ENCODE measurements at places on chromosomes 7 and 10. TPM values are rescaled to one million over a fixed set of nuclear protein-coding genes. Genes with fewer than 3 reads are reported as not detected.

- DNase-seq: no peak
These were observed 135.2 kb downstream of the INHBA start for GRCh38 chr7:41567731-41568114.

DNA sequence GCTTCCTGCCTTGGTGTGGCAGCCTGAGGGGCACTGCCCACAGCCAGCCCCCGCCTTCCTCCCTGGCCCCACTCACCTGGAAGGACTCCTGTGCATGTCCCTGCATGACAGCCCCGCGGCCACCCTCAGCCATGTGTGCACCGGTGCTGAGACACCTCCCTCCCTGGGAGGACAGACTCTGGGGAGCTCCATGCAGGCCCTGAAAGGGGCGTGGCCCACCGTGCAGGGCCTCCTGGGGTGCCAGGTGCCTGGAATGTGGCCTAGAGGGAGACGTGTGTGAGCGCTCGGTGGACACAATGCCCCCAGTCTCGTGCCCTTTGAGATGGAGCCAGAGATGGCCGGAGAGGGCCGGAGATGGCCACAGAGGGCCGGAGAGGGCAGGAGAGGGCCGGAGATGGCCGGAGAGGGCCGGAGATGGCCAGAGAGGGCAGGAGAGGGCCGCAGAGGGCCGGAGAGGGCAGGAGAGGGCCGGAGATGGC lies 59.1 kb upstream of the PPP2R2D start:
- DNase-seq: peak; percentile 39

DNA sequence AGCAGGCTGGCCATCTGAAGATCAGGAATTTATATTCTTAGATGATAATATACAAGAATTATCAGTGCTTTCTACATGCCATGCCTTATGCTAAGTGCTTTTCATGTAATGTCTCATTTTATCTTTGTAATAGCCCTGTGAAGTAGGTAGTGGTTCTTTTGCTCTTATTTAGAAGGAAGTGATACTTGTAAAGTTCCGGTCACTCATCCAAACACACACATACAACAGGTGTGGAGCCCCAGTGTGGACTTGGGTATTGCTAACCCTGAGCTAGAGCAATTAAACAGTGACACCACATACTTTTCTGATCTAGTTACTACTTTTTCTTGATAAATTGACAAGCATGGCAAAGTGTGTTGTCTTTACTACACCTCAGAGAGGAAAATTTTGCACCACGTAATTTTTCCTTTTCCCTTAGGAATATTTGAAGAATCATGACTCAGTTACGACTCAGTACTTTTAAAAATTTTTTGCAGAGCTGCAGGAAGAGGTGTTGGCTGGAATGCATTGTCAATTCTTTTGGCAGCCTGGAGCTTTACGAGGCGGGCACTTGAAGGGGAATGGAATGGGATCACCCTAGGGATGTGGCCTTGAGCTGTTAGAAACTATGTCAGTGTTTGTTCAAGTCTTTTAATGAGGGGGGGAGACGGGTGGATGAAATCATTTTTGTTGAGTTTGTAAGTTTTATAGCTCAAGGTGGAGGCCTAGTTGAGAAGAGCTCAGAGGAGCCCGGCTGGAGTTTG lies 212.5 kb upstream of the CELF2 start:
- DNase-seq: no peak

GRCh38 chr7:144818511-144818910 lies 17.3 kb downstream of the TPK1 start:
- DNase-seq: no peak

DNA sequence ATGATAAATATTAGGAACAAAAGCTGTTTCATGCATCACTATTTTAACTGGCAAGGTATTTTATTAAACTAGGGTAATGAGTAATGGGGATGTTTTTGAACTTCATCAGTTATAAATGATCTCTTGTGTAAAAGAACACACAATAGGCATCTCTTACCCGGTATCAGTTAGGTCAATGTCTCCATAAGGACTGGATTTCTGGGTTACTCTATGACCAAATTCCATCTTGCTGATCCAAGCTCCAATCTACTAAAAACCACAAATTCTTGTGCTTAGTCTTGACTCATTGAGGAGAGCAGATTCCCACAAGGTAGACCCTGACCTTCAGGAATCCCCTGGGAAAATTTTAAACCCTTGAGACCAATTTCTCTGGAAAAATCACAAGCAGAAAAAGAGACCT lies 1167.7 kb downstream of the XPNPEP1 start:
- DNase-seq: no peak

DNA sequence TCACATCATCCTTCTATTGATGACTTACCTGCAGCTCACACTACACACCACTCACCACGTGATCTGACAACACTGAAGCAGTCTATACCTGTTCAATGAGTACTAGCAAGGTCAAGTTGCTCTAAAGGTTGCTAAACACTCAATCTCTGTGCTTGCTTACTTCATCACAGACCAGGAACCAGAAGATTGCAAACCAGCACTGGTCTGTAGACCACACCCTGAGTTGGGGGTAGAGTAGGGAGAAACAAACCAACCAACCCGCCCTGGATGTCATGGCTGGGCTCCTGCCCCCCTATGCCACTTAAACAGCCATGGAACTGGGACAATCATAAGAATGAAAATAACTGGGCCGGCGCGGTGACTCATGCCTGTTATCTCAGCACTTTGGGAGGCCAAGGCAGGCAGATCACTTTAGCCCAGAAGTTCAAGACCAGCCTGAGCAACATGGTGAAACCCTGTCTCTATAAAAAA lies 19.6 kb downstream of the DLG5 start:
- no peak for DNase-seq

DNA sequence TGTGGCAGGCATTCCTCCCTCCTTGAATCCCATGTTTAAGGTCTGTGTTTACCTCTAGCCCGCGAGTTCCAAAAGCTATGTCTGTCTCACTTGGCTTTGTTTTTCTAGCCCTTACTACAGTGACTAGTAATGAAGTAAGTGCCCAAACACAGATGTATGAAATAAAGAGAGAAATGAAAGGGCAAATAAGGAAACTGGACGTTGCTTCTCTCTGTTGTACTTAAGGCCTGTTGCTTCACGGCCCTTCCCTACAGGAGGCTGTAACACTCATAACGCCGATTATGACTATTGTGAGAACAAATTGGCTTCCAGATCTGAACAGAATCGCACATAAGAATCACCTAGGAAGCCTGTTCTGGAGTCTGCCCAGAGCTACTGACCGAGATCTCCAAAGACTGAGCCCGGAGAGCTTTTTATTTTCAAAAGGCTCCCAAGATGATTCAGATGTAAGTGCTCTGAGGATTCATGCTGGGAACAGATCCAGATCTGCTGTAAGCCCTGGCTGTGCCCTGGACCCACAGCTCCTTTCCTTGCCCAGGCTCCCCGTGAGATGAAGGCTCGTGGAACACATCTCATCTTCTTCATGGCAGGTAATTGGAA lies 432.6 kb downstream of the SDK1 start:
- no peak for DNase-seq

- DNase-seq: no peak
These were observed 182.8 kb upstream of the CHRM2 start for GRCh38 chr7:136685501-136686173.

GRCh38 chr7:106793015-106793975 lies 71.8 kb upstream of the PIK3CG start:
- DNase-seq: no peak

DNA sequence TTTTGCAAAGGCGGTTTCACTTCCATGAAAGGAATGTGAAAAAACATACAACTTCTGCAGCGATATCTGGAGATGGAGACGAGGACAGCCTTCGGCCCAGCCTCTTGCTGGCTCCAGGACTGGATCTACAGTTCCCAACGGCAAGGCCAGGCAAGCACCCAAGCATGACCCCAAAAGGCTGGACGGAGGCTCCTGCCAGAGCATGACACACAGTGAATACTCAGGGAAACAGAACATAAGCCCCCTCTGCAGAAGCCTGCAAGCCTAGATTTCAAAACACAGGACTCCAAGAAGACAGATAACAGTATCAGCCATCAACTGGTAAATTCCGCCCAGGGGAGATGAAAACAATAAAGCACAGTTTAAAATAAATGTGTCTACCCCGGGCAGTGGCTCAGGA lies 3.3 kb upstream of the LRRC27 start:
- no peak for DNase-seq

DNA sequence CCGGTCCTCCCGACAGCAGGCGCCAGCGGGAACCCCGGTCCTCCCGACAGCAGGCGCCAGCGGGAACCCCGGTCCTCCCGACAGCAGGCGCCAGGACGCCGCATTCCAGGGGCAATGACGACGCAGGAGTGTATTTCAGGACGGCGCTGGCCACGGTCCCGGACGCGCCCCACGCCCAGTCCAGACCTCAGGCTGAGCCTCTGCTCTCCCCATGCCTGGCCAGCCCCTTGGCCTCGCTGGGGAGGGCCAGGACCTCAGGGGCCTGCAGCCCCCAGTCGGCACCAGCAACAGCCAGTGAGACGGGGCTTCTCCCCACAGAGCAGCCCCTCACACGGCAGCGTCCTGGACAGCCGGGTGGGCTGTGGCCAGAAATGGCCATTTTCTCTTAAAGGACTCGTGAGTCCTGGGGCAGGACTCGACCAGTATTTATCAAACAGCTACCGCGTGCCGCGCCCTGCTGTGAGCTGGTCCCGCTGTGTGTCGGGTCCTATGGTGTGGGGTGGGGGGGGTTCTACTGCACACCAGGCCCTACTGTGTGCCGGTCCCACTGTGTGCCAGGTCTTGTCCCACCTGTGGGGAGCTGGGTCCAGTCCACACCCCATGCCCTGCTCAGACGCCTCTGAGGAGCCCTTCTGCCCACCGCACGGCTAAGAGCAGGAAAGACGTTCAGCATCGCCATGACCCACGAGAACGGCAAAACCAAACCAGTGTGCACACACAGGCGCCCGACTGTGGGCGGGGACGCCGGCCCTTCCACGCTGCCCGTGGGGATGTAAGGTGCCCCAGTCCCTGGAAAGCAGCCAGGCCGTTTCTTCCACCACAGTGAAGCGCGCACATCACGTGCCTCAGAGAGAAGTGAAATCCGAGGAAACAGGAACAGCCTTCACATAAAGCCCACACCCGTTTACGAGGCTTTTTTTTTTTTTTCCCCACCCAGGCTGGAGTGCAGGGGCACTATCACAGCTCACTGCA lies 33.3 kb downstream of the GET4 start:
- no peak for DNase-seq

DNA sequence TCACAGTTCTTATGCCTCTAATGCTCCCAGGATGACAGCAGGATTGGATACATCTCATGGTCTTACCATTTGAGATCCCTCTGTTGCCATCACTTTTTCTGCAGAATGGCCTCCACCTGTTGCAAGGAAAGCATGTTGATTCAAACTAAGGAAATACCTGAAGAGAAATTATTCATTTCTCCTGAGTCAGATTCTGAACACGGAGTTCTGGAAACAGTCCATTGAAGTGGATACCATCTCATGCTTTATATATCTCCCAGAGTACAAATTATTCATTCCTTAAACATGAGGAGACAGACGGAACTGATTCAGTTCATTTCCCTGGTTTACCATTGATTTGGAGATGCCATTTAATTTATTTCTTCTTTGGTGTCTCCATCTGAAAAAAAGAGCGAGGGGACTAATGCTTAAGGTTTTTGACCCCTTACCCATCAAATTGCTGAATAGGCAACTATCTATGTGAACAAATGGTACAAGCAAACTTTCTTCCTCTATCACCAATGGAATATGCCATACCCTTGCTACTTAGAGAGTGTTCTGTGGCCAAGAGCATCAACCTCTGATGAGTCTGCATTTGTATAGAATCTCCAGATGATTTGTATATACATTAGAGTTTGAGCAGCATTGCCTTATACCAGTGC lies 305.0 kb upstream of the LRGUK start:
- DNase-seq: no peak

DNA sequence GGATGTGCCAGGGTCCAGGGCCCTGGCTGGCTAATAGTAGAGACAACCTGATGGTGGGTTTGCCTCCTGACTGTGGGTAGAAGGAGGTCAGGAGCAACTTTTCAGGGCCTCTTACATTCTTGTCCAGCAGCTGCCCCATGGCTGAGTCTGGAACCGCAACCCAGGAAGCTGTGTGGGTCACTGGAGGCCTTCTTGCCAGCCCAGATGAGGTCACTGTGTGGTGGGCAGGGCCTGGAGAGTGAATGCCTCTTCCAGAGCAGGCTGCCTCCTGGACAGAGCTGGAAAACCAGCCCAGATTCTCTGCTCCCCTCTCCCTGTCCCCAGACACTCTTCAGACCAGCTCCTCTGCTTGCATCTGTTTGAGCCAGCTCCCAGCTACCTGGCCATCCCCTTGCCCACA lies 43.5 kb upstream of the LEP start:
- DNase-seq: no peak

DNA sequence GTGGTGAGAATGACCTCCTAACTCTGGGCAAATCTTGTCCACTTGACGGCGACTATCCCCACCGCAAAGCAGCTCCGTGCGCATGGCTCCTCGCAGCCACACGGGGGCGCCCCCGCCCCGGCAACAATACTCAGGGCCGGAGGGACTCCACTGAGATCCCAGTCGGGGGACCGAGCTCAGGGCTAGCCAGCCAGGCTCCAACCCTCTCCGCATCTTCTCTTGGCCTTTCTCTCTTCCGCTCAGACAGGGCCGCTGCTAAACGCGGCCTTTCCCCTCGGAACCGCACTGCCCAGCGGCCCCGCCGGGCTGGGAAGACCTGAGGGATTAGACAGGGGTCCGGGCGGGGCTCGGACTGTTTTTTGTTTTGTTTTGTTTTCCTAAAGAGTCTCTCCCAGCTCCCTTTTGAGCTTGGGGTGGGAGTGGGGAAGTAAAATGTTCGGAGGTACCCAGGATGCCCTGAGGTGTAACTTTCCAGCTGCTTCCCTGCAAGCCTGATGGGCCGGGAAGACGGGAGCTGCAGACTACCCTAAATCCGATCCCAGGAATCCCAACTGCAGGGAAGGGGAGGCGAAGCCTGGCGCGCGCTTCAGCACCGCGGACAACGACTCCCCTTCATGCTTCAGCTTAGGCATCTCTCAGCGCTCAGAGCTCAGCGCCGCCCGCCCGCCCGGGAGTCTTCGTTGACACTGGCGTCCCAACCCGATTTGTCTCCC lies 2.7 kb downstream of the KCNIP2 start:
- peak; percentile 71 for DNase-seq

GRCh38 chr10:113476191-113476590 lies 76.7 kb upstream of the HABP2 start:
- DNase-seq: no peak

- peak; percentile 70 for DNase-seq
These were observed 149.6 kb downstream of the C10orf105 start for GRCh38 chr10:71569775-71570588.

- DNase-seq: no peak
These were observed 20.3 kb downstream of the DRGX start for GRCh38 chr10:49375611-49376010.

ADRB1 gene
- total RNA-seq: 20.1 TPM

NPY4R2 gene
- total RNA-seq: 0.27 TPM

C7orf57 gene
- not detected for total RNA-seq

SYT15B gene
- total RNA-seq: 3.9 TPM

TUBB8 gene
- not detected for total RNA-seq

FERD3L gene
- not detected for total RNA-seq

CRTAC1 gene
- total RNA-seq: 26.3 TPM

PRPS1L1 gene
- not detected for total RNA-seq

ZNF679 gene
- total RNA-seq: not detected

TMEM178B gene
- 62.5 TPM for total RNA-seq

GRM3 gene
- total RNA-seq: 53.3 TPM
